MV-4-11 (cell line): ENCODE measurements at places on chromosomes 1 and 21.

- no peak for DNase-seq
These were observed 746 bp downstream of the DYRK1A start for GRCh38 chr21:37367336-37367702.

DNA sequence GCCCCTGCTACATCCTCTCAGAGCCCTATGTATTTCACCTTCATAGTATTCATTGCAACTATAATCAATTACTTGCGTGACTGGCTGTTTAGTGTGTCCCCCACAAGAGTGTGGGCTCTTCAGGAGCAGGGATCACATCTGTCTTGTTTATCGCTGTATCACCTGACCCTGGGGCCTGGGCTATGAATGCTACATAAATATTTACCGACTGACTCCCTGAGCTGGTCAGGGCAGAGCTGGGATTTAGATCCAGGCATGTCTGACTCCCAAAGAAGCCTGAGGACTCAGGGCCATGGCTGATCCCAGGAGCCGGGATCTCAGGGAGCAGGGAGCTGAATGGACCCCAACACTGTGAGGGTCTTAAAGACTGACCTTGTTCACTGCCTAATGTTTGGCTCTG lies 49.7 kb downstream of the AHDC1 start:
- no peak for DNase-seq

- DNase-seq: no peak
These were observed 17.7 kb downstream of the CBR1 start for GRCh38 chr21:36087362-36088138.

DNA sequence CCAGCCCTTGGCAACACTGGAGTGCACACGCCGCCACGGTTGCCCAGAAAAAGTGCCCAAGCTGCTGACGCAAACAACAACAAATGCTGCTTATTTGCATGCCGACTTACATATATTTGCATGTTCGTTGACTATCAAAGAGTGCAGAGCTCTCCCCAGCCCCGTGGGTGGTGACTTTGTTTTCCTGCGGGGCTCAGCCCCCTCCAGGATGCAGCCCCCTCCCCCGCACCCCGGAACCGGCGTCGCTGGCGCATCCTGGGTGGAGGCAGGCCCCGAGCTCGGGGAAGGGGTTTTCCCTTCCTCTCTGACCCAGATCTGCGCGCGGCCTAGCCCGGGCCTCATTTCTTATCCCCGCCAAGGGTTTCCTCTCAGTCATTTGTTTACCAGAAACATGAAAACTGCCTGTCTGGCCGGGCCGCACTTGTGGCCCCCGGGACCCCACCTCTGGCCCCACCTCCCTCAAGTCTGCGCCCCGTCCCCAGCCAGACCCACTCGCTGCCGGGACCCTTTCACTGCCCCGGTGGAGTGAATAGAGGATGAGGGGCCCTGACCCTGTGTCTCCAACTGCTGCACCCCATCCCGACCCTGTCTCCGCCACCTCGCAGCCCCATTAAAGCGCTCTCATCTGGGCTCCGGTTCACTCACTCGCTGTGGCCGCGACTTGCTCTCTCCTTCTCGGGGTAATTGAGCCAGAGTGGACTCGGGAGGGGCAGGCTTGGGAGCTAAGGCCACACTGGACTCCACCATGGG lies 5.5 kb downstream of the TNFRSF25 start:
- DNase-seq: no peak

- DNase-seq: no peak
These were observed 930.5 kb downstream of the ADGRL2 start for GRCh38 chr1:82731216-82731615.

- no peak for DNase-seq
These were observed 2.9 kb upstream of the RHEX start for GRCh38 chr1:206049919-206050600.

GRCh38 chr1:63537940-63538339 lies 14.6 kb downstream of the EFCAB7 start:
- DNase-seq: peak; percentile 1

DNA sequence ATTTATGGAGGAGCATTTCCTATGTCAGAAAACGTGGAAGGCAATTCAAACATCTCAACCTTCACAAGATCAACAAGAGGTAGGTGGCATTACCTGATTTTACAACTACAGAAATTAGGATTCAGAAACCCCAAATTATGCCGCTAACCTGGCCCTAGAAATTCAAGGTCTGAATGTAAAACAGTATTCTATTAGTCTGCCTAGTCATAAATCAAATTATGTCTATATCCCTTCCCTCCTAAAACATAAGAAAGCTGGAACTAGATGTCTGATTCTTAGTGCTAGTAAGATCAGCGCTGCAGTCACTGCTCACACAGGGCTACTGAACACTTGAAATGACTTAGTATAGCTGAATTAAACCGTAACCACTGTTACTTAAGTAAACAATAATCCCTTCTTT lies 1.4 kb downstream of the TOMM20 start:
- no peak for DNase-seq

- no peak for DNase-seq
These were observed 3.5 kb downstream of the SAMSN1 start for GRCh38 chr21:14542638-14543037.

- no peak for DNase-seq
These were observed 44.0 kb upstream of the HSD3B1 start for GRCh38 chr1:119462964-119463363.

DNA sequence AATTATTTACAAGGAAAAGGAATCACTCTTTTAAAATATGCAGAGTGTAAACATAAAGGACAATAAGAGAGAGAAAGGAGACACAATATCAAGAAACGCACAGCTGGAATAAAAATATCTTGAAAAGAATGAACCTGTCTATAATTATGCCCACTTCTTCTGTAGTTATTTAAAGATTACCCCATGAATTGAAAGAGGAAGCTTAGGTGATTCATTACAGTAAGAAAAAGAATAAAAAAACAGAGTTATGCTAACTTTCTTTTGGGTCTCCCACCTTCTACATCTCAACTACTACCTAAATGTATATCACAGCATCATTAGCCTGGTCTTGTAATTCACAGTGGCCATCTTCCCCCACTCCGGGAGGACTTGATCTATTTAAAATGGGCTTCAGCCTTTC lies 182.1 kb downstream of the MRPL39 start:
- peak; percentile 33 for DNase-seq

- no peak for DNase-seq
These were observed 2.2 kb downstream of the TGFB2 start for GRCh38 chr1:218347336-218347722.

- DNase-seq: peak; percentile 68
These were observed 18.8 kb downstream of the SLC26A9 start for GRCh38 chr1:205924460-205924790.

- no peak for DNase-seq
These were observed 454.0 kb downstream of the PLPP3 start for GRCh38 chr1:56125316-56125715.

- DNase-seq: no peak
These were observed 86.4 kb upstream of the JUN start for GRCh38 chr1:58870298-58870676.

- no peak for DNase-seq
These were observed 7.1 kb downstream of the GLIS1 start for GRCh38 chr1:53731779-53732305.

- no peak for DNase-seq
These were observed 44.4 kb upstream of the PCBP3 start for GRCh38 chr21:45599146-45599581.

DNA sequence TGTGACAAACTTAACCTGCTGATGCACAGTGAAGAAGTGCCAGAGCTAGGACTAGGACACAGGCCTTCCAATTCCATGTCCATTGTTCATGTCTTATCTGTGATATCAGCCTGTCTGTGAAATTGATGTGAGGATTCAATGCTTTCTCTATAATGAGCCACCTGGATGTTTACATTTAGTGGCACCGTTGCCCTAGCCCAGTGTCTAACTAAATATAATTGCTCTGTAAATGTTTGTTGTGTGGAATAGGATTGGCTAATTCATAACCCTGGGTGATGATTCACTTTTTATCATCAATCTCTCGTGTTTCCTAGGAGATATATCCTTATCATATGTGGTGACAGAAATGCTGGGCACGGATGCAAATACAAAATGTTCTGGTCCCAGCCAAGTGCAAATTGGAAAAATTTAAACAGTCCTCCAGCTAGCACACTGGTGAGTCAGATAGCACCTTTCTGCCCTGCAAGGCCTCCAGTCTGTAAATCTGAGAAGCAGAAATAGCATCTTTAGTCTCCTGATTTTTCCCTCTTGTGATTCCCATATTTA lies 46.9 kb upstream of the GNG12 start:
- no peak for DNase-seq

DNA sequence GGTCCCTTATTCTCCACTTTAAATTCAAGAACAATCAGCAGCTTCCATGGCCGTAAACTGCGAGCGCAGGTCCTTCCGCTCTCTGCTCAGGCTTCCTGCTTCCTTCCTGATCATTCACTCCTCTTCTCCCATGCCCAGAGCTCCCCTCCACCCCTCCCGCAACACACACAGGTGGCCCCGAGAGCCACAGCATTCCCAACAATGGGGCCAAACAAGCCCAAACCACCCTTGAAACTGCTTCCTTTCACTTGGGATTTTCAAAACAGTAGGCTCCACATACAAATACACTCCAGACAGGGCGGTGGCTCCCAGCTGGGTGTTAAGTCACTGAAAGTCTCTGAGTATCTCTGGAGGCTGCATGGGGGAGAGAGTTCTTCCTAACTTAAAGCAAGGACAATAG lies 11.4 kb downstream of the FAM89A start:
- no peak for DNase-seq

- DNase-seq: no peak
These were observed 13.2 kb upstream of the GBP5 start for GRCh38 chr1:89285745-89286380.

DNA sequence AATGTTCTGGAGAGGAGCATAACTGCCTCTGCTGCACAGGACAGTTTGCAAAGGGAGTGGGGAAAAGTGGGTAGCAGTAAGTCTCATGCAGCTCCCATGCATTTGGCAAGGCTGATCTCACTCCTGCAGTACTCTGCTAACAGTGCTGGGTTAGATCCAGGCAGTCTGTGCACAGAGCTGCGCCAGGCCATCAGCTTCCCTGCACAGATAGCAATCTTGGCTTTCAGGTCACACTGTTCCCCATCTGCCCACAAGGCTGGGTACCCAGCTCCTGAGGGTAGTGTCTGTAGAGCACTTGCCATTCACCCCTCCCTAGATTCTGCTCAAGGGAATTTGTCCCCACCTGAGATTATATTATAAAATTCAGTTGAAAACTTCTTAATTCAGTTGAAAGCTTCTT lies 72.1 kb downstream of the SH3BGR start:
- DNase-seq: no peak

DNA sequence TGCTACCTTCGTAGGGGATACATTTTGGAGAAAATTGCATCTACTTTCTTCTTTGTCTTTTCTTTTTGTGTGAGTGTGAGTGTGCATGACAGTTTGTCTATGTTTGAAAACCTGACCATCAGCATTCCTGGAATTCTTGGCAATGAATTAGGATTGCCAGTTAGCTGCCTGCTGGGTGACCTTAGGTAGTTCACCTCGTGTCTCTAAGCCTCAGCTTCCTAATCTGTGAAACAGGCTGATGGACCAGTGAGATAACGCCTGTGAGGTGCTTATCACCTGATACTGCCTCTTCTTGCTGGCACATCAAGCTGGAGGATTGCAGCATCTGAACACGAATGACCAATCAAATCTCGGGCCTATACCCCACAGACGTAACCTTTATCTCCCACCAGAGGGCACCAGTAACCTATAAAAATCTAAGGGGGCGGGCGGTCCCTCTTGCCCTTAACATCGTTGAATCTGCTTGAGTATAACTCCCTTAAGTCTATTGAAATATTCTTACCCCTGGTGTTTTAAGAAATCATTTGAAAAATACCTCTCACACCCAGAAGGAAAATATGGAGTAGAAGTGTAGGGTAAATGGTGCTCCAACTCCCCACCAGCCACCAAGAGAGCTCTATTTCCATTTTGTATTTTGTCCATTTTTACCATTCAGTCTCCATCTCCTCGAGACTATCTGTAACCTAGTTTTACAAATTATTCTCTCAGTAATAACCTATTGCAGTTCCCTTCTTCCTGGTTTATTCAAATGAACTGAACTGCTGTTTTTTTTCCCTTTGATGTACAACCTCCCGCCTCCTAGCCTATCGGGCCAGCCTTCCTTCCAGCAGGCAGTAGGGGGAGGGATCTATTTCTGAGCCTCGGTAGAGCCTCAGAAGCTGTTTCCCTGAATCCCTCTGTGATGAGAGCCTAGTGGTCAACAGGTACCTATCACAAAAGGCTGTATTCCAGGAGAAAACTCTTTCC lies 49.7 kb downstream of the MDM4 start:
- peak; percentile 52 for DNase-seq

DNA sequence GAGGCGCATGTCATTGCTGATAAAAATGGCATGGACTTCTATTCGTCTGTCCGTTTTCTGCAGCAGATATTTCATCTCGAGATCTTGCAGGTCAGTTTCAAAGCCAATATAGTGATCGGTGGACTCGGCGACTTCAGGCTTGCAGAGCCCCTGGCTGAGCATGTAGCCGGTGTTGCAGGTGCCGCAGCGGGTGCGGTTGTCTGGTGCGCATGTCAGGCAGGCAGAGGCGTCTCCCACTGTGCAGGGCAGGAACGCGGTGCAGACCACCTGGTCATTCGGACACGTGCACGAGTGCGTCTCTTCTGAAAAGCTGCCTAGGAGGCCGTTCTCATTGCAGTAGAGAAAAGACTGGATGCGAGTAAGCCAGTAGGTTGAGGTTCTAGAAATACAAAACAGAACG lies 378.9 kb downstream of the BRINP3 start:
- no peak for DNase-seq

DNA sequence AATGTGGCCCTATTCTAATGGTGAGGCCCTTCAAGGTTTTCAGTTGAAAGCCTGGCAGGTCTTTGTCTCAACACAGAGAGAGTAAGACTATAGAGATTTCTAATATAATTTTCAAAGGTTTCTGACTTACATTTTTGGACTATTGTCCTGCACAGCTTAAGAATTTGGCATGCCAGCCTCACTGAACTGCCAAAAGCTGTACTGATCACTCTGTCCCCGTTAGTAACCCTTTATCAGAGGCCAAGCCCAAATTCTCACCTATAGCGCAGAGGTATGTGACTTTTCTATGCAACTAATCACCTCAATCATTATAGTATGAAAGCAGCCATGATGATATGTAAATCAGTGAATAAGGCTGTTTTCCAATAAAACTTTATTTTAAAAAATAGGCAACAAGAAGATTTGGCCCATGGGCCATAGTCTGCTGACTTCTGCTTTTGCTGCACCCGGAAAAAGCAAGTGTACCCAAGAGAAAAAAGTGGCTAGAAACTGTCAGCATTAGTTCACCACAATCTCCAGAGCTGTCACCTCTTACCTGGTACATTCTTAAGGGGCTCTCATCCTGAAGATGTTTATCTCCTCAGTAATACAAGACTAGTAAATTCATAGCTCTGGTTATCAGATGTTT lies 85.4 kb downstream of the PIGK start:
- no peak for DNase-seq

GRCh38 chr1:19393046-19393445 lies 80.9 kb downstream of the SLC66A1 start:
- no peak for DNase-seq

- no peak for DNase-seq
These were observed 59.5 kb upstream of the LAMC2 start for GRCh38 chr1:183126528-183126927.

- no peak for DNase-seq
These were observed 37.2 kb downstream of the GNB1 start for GRCh38 chr1:1853593-1854257.

GRCh38 chr1:179808503-179808902 lies 65.4 kb downstream of the FAM163A start:
- DNase-seq: no peak
